Naive B cell (primary cell): ENCODE measurements at places on chromosomes 7 and 10. TPM values are rescaled to one million over a fixed set of nuclear protein-coding genes. Genes with fewer than 3 reads are reported as not detected.

Gene FKBP6
- not detected for polyA plus RNA-seq

Gene FOXI2
- polyA plus RNA-seq = not detected

Gene CPA5
- polyA plus RNA-seq = not detected

Gene CEP55
- 0.24 TPM for polyA plus RNA-seq

Gene DNAJC2
- 15.1 TPM for polyA plus RNA-seq

Gene FAM131B
- not detected for polyA plus RNA-seq

Gene ATE1
- 30.8 TPM for polyA plus RNA-seq

Gene ADAM22
- polyA plus RNA-seq = 1.6 TPM

Gene DTX2
- 12.7 TPM for polyA plus RNA-seq

Gene ASAH2
- polyA plus RNA-seq = 0.13 TPM

Gene SEC61A2
- 2.2 TPM for polyA plus RNA-seq

Gene VPS26A
- polyA plus RNA-seq = 26.1 TPM

Gene LRRC27
- 11.1 TPM for polyA plus RNA-seq

Gene WNT8B
- polyA plus RNA-seq = not detected

Gene MICALL2
- not detected for polyA plus RNA-seq

Gene IFIT1B
- polyA plus RNA-seq = 0.15 TPM

Gene SRRM3
- not detected for polyA plus RNA-seq

Gene GSDME
- 8.0 TPM for polyA plus RNA-seq

Gene FGFR2
- not detected for polyA plus RNA-seq

Gene GOLGA7B
- not detected for polyA plus RNA-seq

Gene SAP25
- polyA plus RNA-seq = not detected

Gene ATP6V0A4
- polyA plus RNA-seq = not detected

Gene AHR
- polyA plus RNA-seq = 3.2 TPM

Gene SFTPA1
- polyA plus RNA-seq = not detected

Gene RBM33
- polyA plus RNA-seq = 37.6 TPM

Gene OR2A7
- polyA plus RNA-seq = 0.47 TPM
